ENCODE measurements at places on chromosomes 2 and 18.

DNA sequence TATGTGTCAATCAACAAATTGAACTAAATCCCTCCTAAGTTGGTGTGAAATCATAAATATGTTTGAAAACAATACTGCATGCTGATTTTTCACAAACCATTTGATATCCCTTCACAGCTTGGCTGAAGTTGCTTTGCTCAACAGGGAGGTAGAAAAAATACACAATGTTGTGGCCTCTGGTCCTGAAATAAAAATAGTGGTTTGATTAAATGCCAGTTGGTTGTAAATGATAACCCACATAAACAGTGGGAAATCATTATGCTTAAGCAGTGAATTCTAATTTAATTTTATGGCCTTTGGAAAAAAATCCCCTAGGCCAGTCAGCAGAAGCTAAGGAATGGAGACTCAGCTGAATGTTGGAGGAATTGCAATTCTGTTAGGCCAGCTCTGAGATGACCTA lies 359.4 kb upstream of the CWC22 start:
- DNase-seq, result no peak

GRCh38 chr18:45670281-45670962 lies 53.6 kb upstream of the SLC14A1 start:
- DNase-seq, result no peak

DNA sequence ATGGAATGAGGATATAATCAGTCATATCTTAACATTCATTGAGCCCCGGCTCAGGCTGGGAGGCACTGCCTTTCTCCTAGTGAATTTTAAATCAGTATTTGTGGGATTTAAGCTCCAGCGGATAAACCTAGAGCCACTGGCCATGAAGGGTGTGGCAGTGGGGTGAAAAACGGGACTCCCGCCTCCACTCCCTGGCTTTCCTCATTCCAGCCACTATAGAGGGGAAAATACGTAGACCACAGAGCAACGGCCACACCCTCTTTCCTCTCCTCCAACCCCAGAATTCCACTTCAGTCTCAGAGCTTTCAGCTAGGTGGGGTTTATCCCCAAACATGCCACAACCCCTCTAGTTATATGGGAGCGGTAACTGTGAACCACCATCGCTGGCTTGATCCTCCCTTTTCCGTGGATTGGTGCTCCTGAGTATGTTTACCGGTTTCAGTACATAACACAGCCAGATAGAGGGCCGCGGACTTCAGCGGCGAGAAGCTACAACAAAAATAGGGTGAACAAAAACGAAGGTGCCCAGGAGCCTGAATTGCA lies 70.6 kb upstream of the ITGB6 start:
- no peak for DNase-seq

DNA sequence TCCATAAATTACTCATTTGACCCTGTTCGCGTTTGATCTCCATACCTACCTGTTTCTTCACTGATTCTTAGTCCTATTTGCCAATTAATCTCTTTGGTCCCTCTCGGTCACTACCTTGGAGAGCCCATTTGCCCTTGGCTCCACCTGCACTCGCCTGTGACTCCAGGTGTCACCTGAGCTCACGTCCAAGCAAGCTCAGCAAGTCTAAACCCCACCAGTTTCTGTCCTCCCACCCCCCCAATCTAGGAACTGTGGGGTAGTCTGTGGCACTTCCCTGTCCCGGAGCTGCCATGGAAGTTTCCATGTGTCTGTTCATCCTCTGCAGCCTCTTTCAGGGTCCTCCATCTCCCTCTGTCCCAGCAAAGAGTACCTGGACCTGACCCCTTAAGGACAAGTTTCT lies 68.1 kb upstream of the BCL2L11 start:
- no peak for DNase-seq

DNA sequence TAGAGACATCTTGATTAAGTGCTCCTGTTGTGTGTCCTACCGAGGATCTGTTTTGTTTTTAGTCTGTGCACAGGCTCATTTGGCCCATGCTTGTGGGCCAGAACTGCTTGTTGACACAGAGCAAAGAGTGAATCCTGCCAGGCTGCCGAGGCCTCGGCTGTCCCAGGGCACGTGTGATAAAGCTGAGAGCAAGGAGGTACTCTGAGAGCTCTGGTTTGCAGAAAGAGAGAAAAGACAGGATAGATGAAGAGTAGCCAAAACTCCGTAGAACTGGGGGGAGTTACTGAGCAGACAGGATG lies 175.1 kb downstream of the FAM210A start:
- DNase-seq, result no peak

DNA sequence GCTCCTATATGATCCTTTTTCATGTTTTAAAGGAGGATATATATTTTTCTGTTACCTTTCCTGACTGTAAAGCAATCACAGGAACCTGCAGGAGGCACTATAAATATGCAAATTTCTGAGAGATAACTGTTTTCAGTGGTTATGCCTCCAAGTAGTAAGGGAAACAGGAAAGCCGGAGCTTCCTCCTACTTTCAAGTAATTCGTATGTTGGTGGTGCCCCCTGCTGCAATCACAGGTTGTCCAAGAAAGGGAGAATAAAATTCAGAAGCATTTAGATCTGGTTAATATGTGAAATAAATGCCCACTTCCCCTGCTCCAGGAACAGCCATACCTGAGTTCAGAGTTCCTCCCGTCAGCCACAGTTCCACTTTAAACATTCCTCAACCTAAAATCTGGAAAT lies 12.0 kb upstream of the BCL11A start:
- DNase-seq, result peak; percentile 52

DNA sequence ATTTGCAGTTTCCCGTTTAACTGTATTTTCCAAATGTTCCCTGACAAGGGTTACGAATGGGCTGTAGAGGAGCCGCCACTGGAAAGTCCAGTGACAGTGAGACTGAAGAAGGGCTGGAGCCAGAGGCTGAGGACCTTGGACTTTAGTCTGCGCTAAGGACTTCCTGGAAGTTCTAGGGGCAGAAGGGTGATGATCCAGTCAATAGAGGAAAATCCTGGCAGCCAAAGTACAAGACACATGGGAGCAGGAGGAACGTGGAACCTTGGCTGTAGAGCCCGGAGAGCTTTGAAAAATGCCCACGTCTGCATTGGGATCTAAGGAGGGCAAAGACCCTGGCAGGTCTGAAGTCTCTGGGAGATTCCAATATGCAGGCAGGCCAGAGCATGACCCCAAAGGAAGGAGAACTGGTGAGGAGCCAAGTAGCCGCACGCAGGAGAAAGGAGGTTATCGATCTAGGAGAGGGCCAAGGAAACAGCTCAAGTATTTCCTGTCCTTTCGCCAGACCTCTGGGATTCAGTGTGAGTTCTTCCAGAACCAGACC lies 28.5 kb downstream of the MBP start:
- DNase-seq, result no peak

DNA sequence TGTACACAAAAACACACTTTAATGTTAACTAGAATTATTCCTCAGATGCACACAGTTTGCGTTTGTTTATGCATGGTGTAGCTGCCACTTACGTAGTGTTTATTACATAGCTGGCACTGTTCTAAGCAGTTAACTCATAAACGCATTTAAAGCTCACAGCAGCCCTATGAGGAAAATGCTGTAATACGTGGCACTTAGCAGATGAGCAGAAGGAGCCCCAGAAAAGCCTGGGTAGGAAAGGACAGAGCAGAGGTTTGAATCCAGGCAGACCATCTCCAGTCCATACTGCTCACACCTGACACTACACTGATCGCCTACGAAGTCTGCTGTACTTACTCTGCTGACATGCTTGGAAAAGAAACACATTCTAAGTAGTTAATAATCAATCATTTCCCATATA lies 66.6 kb downstream of the BCL2 start:
- no peak for DNase-seq

GRCh38 chr18:59952283-59953007 lies 52.6 kb downstream of the PMAIP1 start:
- DNase-seq, result no peak

GRCh38 chr2:71735676-71736075 lies 282.3 kb downstream of the DYSF start:
- DNase-seq, result no peak

DNA sequence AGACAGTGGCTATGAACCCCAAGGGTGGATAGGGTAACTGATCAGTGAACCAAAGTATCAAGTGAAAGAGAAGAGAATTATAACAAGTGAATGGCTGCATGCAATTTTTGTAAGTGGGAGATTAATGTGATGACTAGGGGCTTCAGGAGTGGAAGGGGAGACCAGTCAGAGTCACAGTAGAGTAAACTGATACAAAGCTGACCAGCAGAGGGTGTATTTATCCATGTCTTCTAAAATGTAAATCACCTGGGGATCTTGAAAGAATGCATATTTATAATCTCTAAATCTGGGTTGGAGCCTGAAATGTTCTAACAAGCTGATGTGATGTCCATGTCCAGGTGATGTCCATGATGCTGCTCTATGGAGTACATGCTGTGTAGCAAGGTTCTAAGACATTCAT lies 1351.3 kb upstream of the CHAC2 start:
- DNase-seq, result no peak

- DNase-seq, result no peak
Measured at GRCh38 chr2:226875438-226876225, 39.8 kb downstream of the RHBDD1 start.

DNA sequence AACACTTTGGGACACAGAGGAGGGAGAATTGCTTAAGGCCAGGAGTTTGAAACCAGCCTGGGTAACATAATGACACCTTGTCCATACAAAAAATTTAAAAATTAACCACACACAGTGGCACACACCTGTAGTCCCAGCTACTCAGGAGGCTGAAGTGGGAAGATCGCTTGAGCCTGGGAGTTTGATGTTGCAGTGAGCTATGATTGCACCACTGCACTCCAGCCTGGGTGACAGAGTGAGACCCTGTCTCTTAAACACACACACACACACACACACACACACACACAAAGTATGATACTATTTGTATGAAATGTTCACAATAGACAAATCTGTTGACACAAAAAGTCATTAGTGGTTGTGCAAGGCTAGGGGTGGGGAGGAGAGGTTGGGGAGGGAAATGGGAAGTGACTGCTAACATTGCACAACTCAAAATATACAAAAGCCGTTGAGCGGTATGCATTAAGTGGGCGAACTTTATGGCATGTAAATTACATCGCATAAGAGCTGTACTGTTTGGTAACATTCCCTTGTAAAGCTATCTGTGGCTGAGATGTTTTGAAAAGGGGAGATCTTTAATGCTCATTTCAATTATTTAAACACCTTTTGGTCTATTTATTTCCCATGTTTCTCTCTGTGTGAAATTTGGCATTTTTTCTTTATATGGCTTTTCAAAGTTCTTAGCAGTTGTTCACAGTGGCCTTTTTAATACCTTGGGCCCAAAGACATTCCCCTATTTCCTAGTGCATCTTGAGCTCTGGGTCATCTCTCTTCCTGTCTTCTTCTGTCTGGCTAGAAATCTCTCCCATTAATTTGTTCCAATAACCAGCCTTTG lies 58.9 kb upstream of the ZNF516 start:
- no peak for DNase-seq

DNA sequence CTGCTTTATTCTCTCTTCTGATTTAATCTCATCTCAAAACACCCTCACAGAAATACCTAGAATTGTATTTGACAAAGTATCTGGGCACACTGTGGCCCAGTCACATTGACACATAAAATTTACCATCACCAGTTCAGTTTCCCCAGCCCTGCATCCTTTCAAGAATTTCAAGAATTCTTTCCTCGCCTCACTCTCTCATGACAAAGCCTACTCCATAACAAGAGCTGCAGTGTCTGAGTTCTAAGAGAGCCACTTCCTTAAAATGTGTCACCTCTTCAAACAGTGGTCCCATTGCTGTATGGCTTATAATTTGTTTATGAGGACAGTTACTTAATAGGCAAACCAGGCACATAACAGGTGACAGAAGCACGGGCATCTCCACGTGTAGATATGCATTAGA lies 90.9 kb upstream of the STK39 start:
- no peak for DNase-seq

DNA sequence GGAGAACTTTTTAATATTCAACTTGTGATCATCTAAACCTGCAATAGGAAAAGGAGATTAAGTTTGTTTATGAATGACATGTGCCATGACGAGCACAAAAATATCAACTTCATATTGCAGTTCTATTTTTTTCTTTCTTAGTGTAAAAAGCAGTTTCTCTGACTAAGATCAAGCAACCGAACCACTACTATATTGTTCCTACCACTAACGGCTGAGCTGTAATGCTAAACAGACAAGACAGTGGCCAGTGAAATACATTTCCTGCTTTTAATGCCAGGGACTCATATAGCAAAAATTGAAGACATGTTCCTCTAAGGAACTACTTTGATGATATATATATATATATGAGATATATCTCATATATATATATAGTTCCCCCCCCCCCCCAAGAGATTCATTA lies 1705.6 kb upstream of the TMEFF2 start:
- no peak for DNase-seq

DNA sequence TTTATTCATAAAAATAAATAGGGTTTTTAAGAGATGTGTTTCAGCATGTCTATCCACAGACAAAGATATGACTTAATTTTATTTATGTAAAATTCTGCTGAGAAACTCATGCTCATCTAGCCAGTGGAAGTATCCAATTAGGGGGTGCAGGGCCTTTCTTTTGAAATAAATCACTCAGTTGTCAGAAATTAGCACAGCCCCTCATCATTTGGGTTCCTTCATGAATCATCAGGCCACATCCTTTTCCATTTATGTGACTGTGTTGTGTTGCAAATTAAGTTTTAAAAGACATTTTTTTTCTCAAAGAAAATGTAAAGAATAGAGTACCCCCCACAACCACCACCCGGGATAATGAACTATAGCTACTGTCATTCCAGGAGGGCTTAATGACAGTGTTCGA lies 185.8 kb downstream of the NRP2 start:
- no peak for DNase-seq

- no peak for DNase-seq
Measured at GRCh38 chr18:46054956-46055837, 16.9 kb downstream of the PSTPIP2 start.

DNA sequence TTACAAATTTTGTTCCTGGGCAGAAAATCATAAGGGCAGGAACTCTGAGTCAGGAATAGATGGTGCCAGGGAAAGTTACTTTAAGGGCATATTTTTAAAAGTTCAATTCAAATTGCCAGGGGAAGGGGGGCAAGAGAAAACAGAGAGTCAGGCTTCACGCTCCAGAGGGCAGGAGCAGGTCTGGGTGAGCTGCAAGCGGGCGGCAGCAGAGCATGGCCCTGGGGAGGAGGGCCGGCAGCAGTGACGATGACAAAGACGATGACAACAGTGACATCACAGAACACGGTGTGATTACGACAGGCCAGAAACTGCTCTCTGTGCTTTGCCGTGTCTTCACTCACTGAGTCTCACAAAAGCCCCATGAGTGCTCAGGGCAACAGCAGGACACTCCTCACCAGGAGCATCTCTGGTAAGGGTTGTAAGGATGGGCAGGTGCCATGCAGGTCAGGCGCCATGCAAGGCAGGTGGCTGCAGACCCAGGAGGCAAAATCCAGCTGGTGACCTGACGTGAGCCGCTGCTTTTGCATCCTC lies 23.3 kb downstream of the CHST10 start:
- no peak for DNase-seq

DNA sequence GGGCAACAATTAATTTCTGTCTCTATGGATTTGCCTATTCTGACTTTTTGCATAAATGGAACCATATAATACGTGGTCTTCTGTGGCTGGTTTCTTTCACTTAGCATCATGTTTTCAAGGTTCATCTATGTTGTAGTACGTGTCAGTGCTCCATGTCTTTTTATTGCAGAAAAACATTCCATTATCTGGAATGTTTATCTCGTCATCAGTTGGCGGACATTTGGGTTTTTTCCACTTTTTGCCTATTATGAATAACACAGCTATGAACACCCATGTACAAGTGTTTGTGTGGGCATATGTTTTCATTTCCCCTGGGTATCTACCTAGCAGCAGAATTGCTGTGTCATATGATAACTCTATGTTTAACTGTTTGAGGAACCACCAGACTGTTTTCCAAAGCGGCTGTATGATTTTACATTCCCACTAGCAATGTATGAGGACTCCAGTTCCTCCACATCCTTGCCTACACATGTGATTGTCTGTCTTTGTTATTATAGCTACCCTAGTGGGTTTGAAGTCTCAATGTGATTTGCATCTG lies 49.9 kb downstream of the MYO7B start:
- DNase-seq, result no peak
